ENCODE measurements at places on chromosomes 12 and 14. TPM values are rescaled to one million over a fixed set of nuclear protein-coding genes. Genes with fewer than 3 reads are reported as not detected.

DNA sequence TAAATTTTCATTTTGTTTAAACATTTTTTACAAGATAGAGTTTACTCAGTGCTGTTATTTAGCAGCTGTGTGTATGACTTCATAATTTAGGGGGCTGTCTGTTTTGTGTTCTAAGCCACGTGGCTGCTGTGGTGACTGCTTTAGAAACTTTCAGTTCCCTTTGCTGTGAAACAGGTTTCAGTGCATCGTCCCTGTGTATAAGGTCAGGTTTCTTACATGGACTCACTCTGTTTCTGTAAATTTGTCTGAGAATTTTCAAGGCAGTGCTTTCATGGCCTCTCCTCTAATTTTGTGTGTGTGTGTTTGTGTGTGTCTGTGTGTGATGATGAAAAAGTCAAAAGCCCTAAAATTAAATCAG lies 32.4 kb downstream of the BICD1 start:
- peak; percentile 35 for DNase-seq

PZP gene
- 0.45 TPM for polyA plus RNA-seq

KRT2 gene
- polyA plus RNA-seq: not detected

FBXO34 gene
- 21.2 TPM for polyA plus RNA-seq

GRCh38 chr12:102174117-102174516 lies 23.5 kb downstream of the PMCH start:
- no peak for DNase-seq

DNA sequence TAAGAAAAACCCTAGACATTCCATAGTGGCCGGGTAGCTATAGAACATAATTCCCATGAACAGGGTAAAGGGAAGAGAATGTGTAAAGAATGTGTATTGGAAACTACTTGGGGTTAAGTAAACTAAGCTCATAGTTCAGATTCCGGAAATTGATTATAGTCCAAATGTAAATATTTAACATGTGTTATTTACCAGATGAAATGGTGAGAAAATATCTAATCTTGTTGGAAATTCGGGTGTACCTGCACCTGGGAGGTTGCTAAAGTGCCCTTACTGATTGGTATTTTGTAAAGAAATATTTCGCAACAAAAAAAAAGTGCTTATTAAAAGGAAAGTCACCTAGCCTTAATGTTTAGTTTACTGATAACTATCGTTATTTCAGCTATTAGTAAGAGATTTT lies 14.4 kb downstream of the RASSF9 start:
- DNase-seq: no peak

GRCh38 chr12:19978193-19978592 lies 390.1 kb upstream of the PDE3A start:
- DNase-seq: peak; percentile 50

KLHL33 gene
- polyA plus RNA-seq: 1.6 TPM
